Stimulated activated naive B cell treated with anti-CD40 and anti-IgM and Interleukin-4, amounts not matched to agents 10 μg/mL and 1 μg/mL and 100 μg/mL, for 72 hours (primary cell): ENCODE measurements at places on chromosomes 16 and 17.

- no peaks in the 10 kb centered on the region for H3K27me3 ChIP-seq
- no peak overlapping the region for H3K27ac ChIP-seq
- peaks cover 9% of the 10 kb centered on the region for H3K4me1 ChIP-seq
These were observed 89.1 kb downstream of the SSH2 start for GRCh38 chr17:29840884-29841283.

DNA sequence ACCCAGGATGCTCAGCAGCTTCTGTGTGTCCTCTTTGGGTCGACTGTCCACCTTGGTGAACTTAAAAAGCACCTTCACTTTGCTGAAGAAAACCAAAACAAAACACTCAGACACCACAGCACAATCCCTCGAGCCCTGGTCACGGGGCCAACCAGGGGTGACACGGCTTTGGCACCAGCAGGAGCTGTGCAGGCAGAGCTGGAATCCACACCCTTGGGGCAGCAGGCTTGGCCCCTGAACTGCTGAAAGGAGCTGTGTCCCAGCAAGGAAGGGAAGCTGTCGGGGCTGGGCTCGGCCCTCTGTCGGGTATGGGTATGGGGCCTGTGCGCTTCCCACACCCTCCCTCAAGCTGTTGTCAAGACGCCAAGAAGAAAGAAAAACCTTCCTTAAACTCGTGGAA is 7.6 kb upstream of the PLD6 start:
- H3K36me3 ChIP-seq = peaks cover 46% of the 10 kb centered on the region
- no peaks in the 10 kb centered on the region for H3K27me3 ChIP-seq
- DNase-seq = no peak
- no peak overlapping the region for H3K27ac ChIP-seq
- H3K4me1 ChIP-seq = no peaks in the 10 kb centered on the region

DNA sequence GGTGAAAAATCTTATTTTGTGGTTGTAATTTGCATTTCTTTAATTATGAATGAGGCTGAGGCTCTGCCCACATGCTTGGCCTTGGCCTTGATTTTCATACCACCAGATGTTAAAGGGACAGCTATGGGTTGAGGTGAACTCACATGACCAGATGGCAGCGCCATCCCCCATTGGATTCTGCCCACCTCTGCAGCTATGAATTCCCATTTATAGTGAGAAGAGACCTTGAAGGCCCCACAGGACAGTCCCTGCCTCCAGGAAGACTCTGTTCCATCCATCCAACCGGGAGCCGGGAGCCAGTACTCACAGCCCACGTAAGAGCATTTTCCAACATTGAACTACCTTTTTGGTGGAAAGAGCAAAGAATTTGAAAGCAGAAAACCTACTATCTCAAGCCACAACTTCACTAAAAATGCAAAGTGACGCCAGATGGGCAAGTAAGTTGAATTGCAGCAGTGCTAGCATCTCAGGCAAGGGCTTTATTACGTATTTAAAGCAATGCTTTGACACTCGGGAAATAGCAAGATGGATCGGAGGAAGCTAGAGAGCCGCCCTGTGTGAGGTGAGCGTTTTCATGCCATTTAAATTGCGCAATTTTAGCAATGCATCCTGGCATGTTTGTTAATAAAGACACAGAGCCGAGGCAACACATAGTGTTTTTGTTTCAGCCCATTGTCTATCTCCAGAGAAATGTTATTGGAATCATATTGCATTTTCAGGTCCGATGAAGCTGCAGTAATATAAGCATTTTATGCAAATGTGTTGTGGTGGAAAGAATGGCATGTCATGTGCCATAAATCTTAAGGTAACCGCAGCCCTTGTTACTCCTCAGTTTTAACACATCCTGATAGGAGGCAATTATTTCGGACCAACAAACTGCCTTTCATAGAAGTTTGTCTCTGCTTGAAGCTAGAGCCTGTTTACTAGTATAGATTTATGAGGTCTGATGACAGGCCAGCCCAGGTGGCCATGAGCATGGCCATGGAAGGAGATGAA is 273.4 kb upstream of the TNRC6C start:
- no peak for DNase-seq
- no peak overlapping the region for H3K4me3 ChIP-seq
- peaks cover 15% of the 10 kb centered on the region for H3K27me3 ChIP-seq
- H3K27ac ChIP-seq = no peak overlapping the region
- H3K4me1 ChIP-seq = peaks cover 5% of the 10 kb centered on the region

DNA sequence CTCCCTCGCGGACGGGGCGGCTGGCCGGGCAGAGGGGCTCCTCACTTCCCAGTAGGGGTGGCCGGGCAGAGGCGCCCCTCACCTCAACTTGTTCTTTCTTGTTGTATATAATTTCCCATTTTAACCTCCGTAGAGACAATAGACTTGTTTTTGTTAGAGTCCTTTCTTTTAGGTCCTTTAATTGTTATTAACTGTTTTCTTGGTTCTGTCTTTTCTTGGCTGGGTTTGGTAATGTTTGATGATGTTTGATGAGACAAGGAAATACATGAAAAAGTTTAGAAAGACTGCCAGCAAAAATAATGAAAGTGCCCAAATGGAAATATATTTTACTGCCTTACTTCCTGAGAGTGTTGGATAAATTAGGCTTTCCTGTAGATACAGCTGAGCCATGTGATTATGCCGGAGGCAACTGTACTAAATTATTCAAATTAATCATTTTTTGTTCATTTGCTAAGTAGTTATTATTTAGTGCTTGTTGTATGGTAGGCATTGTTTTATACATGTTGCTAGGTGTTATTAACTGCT is 30.9 kb downstream of the PRPSAP2 start:
- peak overlapping the region; percentile 17 for H3K27ac ChIP-seq
- H3K36me3 ChIP-seq = peaks cover 46% of the 10 kb centered on the region
- H3K4me1 ChIP-seq = peaks cover 7% of the 10 kb centered on the region
- no peak overlapping the region for H3K4me3 ChIP-seq
